Kidney (tissue), 22 donors: ENCODE measurements at places on chromosomes 16 and 17. TPM values are rescaled to one million over a fixed set of nuclear protein-coding genes. Genes with fewer than 3 reads are reported as not detected.

DNA sequence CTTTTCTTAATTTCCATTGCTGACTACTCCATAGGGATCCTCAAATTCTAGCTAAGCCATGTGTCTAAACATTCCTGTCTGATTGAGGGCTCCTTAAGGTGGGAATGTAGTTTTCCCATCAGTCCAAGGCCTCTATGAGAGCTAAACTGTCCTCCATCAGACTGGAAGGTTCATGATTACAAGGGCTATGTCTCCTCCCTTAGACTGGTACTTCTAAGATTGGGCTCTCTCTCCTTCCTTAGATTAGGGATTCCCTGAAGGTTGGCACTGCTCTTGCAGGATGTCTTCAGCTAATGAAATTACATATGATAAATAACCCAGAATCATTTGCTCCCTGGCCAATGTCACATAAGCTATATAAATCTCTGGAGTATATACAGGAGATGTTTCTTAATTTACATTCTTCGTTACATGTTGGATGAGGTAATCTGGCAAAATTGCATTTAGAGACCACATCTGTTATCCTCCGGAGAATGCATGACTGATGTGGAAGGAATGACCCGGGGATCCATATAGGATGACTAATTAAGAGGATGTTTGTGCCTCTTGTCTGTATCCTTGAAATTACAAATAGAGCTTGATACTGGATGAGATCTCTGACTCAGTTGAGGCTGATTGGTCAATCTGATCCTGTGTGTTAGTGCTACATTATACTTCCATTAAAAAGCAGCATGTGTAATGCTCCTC, 14.2 kb downstream of the B4GALNT2 start:
- no peak for DNase-seq

GRCh38 chr17:65041518-65041917, 15.0 kb downstream of the GNA13 start:
- no peak for DNase-seq

DNA sequence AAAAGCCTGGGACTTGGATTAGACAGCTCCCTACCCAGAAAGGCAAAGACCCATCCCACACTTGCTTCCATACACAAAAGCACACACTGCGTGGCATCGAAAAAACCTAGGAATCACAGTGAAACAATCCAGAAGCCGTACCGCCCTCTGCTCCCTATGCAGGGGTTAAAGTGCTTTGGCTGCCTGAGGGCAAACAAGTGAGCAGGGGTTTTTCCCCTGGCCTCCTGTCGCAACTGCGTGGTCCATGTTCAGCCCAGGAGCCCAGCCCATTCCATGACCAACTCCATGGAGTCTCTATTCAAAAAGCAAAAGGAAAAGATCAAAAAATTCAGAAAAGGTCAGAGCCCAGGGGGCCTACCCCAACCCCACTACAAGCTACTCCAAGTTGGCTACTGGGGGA, 3.6 kb upstream of the GSDMB start:
- DNase-seq = no peak

- peak; percentile 58 for DNase-seq
Measured at GRCh38 chr17:2017274-2017941, 7.7 kb downstream of the RTN4RL1 start.

DNA sequence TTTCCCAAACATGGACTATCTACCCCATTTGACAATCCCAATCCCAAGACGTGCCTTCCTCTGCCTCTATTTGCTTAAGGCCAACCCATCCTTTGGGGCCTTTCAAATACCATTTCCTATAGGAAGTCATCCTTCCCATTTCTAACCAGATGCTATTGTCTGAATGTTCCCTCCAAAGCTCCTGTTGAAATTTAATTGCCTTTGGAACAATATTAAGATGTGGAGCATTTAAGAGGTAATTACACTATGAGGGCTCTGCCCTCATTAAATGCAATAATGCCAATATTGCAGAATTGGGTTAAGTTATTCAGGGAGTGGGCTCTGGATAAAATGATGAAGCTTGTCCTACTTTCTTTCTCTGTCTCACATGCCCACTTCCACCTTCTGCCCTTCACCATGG, 125.4 kb downstream of the ASIC2 start:
- DNase-seq = no peak

- no peak for DNase-seq
Measured at GRCh38 chr17:37640015-37640414, 3.2 kb downstream of the DDX52 start.

GRCh38 chr17:82029990-82030469, 1.4 kb upstream of the RAC3 start:
- DNase-seq = no peak

DNA sequence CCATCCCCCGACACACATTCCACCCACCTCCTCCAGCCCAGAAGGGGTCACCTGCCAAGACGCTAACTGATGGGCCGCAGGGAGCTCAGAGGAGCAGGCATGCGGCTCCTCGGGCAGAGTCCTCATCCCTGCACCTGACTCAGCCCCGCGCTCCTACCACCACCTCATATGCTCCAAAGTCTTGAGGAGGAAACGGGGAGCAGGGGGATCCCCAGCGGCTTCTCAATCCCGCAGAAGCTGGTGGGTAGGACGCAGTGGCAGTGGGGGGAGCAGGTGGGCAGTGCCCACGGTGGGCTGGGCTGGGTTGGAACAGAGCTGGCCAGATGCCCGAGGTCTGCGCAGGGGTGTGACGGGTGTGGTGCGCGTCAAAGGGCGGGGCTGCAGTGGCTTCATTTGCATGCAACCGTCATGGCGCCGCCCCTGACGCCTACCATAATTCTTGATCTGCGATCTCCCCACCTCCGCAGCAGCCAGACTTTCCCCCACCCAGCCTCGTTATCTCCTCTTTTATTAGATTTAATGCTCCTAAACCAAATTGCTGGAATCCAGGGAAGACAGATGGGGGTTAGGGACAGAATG, 39.0 kb upstream of the EMP2 start:
- peak; percentile 43 for DNase-seq

- no peak for DNase-seq
Measured at GRCh38 chr16:31403590-31404352, 10.6 kb downstream of the ITGAD start.

DNA sequence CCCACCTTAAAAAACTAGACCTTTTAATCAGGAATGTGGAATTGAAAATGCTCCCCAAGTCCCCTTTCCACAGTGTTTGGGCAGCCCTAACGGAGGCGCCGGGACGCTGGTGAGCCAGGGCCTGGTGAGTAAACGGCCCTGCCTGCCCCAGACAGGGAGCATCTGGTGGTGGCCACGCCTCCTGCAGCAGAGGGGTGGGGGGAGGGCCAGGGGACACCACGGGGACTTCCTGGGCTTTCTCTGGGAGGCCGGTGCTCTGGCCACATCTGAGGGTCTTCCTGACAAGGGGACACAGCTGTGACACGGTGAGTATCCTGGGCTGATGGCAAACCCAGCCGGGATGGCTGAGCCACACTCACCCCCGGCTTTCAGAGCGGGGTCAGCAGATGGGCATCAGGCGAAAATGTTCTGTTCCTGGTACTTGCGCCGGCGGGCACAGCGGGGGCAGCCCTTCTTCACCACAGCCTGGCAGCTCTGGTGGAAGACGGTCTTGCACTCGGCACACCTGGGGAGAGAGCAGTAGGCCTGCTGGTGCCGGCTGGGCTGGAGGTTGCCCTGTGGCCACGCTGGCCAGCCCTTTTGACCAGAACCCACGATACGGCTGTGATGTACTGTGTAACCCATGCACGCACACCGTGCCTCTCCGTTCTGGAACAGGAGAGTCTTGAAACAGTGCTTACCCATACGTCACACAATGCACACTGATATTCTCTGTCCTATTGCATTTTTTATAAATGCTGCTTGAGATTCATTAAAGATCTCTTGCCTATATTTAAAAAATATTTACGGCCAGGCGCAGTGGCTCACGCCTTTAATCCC, 5.0 kb upstream of the ARHGAP27 start:
- no peak for DNase-seq

DNA sequence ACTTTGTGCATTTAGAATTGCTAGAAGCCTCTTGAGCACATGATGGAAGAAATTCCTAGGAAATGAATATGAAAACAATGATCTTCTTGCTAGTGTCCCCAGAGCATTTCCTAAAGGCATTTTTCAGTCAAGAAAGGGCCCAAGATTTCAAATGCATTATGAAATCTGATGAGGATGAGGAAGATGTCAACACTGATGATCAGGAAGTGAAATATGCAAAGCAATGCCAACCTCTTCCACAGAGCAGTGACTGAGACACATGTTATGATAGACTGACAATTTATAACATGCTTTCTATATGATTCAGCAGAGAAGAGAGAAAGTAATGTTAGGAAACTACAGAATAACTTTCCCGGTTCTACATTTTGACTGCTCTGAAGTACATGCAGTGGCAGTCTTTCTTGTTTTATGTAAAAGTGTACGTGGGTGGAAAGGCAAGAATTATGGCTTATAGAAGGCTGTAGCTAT, 859.1 kb upstream of the GOT2 start:
- DNase-seq = no peak

- peak; percentile 46 for DNase-seq
Measured at GRCh38 chr17:37824534-37825485, 80.0 kb upstream of the HNF1B start.

GRCh38 chr16:19716183-19716582, 1.8 kb downstream of the KNOP1 start:
- DNase-seq = no peak

GRCh38 chr16:49640581-49640980, 215.3 kb downstream of the ZNF423 start:
- DNase-seq = peak; percentile 81

GRCh38 chr17:79263191-79263590, 188.6 kb downstream of the ENGASE start:
- no peak for DNase-seq

DNA sequence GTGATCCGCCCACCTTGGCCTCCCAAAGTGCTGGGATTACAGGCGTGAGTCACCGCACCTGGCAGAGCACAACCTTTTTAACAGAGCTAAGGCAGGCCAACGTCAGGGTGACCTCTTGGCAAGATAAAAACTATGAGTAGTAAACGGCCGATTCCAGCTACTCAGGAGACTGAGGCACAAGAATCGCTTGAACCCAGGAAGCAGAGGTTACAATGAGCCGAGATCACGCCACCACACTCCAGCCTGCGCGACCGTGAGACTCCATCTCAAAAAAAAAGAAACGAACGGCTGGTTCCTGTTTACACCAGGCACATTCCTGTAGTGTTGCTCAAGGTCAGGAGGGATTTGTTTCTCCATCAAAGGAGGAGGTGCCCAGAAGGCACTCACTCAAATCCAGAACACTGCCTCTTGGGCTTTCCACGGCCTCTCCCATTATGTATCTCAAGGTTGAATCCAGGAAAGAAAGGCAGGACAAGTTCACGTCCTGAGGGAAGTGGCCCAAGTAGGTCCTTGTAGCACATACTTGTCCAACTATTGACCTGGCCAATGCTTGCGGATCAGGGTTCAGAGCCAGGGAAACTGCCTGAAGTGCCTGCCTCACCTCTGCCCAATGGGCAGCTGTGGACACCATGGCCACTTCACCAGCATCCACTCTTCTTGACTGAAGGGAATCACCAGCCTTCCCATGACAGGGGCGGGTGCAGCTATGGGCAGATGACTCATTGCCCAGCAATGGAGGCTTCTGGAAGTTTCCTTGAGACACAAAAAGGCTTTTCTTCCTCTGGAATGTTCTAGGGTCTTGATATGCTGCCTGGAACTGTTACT, 13.5 kb downstream of the KNOP1 start:
- no peak for DNase-seq

GRCh38 chr16:66161269-66161668, 205.2 kb upstream of the CDH5 start:
- no peak for DNase-seq

DNA sequence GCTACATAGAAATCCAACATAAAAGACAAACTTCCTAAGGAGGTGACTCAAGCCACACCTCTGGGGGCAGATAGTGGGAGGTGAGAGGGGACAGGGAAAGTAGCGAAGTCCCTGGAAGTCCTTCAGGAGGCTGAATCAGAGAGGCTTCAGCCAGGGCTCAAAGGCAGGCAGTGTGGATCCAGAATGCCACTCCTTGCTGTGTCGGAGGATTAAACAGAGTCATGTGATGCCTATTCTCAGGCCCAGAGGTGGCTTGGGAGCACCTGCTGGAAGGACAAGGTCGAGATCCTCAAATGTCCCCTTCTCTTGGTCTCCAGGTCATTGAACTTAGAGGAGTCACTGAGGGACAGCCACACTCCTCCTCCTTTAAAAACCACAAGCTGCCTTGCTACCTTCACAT, 391.1 kb downstream of the SOX9 start:
- DNase-seq = no peak

DNA sequence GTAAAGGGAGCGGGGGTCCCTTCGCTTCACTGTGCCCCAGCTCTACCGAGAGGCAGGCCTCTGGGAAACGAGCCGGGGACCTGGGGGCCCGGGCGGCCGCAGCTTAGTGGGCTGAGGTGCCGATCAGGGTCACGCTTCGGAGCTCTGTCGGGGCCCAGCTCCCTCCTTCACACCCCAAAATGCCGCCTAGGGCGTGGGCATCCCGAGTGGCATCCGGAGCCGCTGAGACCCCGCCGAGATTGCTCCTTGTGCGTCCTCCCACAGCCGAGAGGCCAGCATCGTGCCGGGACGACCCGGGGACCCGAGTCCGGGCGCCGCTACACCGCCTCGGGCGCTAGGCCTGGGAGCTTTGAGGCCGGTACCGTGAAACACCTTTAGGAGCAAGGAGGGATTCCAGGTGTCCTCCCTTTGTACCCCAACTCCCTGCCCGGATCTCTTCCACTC, 1.3 kb downstream of the SALL1 start:
- DNase-seq = no peak

DNA sequence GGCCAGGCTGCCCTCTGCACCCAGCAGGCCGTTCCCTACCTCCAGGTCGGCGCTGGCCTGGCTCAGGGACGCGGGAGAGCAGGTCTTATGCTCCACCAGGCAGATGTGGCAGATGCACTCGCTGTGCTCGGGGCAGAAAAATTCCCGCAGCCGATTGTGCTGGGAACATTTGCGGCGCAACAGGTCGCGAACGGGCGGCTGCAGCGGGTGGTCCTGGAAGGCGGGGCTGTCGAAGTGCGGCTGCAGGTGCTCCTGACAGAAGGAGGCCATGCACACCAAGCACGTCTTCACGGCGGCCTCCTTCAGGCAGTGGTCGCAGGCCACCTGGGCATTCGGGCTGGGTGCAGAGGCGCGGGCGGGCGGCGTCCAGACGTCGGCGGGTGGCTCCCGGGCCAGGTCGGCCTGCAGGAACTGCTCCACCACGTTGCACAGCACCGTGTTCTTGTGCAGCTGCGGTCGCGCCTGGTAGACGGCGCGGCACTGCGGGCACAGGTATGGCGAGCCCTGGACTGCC, 439 bp downstream of the TRIM25 start:
- DNase-seq = no peak

GRCh38 chr17:44216694-44217093, 2.8 kb downstream of the UBTF start:
- no peak for DNase-seq

DNA sequence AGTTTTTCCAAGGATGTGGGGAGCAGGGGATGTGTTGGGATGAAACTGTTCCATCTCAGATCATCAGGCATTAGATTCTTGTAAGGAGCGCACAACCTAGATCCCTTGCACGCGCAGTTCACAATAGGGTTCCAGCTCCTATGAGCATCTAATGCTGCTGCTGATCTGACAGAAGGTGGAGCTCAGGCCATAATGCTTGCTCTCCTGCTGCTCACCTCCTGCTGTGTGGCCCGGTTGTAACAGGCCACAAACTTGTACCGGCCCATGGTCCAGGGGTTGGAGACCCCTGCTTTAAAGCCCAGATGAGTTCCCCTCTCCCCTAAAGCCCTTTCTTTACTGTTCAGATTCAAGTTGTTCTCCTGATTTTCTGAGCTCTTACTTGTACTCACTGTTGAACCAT, 44.8 kb downstream of the RNF135 start:
- DNase-seq = no peak

The KRTAP9-8 gene
- not detected for polyA plus RNA-seq

The GRAP gene
- 7.0 TPM for polyA plus RNA-seq

The RNF112 gene
- polyA plus RNA-seq = 0.99 TPM

The SHISA6 gene
- polyA plus RNA-seq = 0.84 TPM

The PYY gene
- polyA plus RNA-seq = not detected

The GNG13 gene
- not detected for polyA plus RNA-seq

The GJC1 gene
- polyA plus RNA-seq = 1.8 TPM
